ENCODE measurements at places on chromosomes 2 and 18.

GRCh38 chr2:23904692-23905091 lies 22.2 kb downstream of the ATAD2B start:
- H3K4me1 ChIP-seq: peaks cover 12% of the 10 kb centered on the region
- H3K36me3 ChIP-seq: peaks cover 7% of the 10 kb centered on the region
- DNase-seq: no peak
- no peaks in the 10 kb centered on the region for H3K27me3 ChIP-seq

GRCh38 chr2:211035548-211036185 lies 479.3 kb downstream of the CPS1 start:
- no peak for DNase-seq
- H3K36me3 ChIP-seq: no peaks in the 10 kb centered on the region
- H3K4me3 ChIP-seq: no peak overlapping the region
- peaks cover 2% of the 10 kb centered on the region for H3K4me1 ChIP-seq
- H3K27me3 ChIP-seq: no peaks in the 10 kb centered on the region

DNA sequence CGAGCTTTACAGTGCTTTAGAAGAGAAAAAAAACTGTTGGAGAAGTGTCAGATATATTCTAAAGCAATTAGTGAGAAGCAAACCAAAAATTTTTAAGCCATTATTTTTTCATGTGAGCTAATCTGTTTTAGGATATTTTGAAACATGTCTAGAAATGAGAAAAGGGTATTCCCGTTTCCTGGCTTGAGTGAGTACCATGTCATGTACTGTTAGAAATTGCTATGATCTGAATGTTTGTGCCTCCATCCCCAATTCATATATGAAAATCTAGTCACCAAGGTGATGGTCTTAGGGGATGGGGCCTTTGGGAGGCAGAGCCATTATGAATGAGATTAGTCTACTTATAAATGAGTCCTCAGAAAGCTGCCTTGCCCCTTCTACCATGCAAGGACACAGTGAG lies 493.3 kb upstream of the GCFC2 start:
- H3K27ac ChIP-seq: no peak overlapping the region
- no peaks in the 10 kb centered on the region for H3K36me3 ChIP-seq
- no peaks in the 10 kb centered on the region for H3K4me1 ChIP-seq
- no peak for DNase-seq

- no peak for DNase-seq
- H3K4me1 ChIP-seq: peaks cover 1% of the 10 kb centered on the region
- H3K27me3 ChIP-seq: no peaks in the 10 kb centered on the region
- H3K36me3 ChIP-seq: no peaks in the 10 kb centered on the region
These were observed 15.9 kb upstream of the RPL31 start for GRCh38 chr2:100986157-100986556.

- no peaks in the 10 kb centered on the region for H3K4me1 ChIP-seq
- no peaks in the 10 kb centered on the region for H3K27me3 ChIP-seq
- DNase-seq: no peak
- H3K4me3 ChIP-seq: no peak overlapping the region
- H3K27ac ChIP-seq: no peak overlapping the region
These were observed 70.2 kb upstream of the DSC1 start for GRCh38 chr18:31232775-31233424.

DNA sequence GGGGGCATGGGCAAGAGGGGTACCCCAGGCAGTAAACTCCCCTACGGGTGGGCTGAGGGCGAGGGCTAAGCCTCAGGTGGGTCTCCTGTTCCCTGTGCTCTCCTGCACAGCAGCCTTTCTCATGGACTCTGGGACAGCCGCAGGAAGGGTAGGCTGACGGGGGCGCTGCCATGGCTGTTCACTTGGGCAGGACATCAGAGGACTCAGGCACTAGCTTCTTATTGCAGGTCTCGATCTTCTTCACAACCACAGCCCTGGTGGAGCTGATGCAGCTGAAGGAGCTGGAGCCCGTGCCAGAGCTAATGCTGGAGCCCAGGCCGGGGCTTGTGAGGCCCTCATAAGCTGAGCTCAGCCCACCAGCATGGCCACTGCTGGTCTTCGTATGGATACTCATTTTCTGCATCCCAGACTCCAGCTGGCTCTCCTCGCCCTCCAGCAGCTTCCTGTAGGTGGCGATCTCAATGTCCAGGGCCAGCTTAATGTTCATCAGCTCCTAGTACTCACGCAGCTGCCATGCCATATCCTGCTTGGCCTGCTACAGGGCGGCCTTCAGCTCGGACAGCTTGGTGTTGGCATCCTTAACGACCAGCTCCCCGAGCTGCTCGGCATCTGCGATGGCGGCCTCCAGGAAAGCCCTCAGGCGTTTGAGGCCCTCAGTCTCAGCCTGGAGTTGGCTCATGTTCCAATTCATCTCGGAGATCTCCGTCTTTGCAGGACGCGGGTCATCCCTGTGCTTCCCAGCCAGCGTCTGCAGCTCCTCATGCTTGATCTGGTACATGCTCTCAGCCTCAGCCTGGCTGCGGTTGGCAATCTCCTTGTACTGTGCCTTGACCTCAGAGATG lies 359.8 kb upstream of the SETBP1 start:
- no peak overlapping the region for H3K27ac ChIP-seq
- DNase-seq: no peak
- no peaks in the 10 kb centered on the region for H3K36me3 ChIP-seq

GRCh38 chr2:10243926-10244270 lies 58.8 kb upstream of the HPCAL1 start:
- no peaks in the 10 kb centered on the region for H3K4me1 ChIP-seq
- no peak for DNase-seq

DNA sequence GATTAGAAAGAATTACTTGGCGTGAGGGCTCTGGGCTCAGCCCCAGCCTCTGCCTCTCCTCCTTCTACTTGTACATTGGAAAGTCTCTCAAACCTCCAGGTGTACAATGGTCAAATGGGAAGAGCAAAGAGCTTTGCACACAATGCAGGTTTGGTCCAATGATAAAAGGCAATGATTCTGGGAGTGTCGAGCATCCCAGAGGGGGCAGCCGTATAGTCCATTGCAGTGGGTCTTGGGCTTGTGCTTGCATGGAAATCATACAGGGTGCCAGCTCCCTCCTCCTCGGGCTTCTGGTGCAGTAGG lies 98.0 kb upstream of the NCK2 start:
- no peak overlapping the region for H3K4me3 ChIP-seq
- H3K27me3 ChIP-seq: no peaks in the 10 kb centered on the region
- no peaks in the 10 kb centered on the region for H3K4me1 ChIP-seq

DNA sequence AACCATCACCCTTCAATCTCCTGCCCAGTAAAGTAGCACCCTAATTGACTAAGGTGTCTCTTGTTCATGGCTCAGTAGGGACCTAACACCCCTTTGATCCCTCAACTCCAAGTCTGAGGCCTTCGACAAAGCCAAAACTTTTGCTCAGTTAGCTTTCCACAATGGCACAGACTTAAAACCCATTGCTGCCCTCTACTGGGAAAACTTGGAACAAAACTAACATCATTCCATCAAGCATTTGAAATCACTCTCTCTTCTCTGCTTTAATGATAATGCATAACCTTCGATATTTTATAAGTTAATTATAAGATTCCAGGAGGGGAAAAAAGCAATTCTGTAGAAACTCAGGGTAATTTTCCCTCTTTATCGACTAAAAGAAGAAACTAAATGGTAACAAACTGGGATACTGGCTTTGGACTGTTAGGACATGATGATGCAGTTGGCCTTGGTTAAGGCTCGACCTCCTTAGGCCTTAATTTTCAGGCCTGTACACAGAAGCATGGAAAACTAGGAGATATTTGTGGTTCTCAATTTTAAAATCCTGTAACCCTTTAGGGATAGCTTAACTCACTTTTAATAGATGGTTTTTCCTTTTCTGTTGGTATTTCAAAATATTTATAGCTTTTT lies 127.8 kb downstream of the STK39 start:
- no peaks in the 10 kb centered on the region for H3K27me3 ChIP-seq
- H3K4me1 ChIP-seq: peaks cover under 1% of the 10 kb centered on the region
- H3K27ac ChIP-seq: no peak overlapping the region
- H3K36me3 ChIP-seq: peaks cover 11% of the 10 kb centered on the region

- no peak for DNase-seq
- H3K4me1 ChIP-seq: peaks cover 2% of the 10 kb centered on the region
- no peaks in the 10 kb centered on the region for H3K36me3 ChIP-seq
- peaks cover 9% of the 10 kb centered on the region for H3K27me3 ChIP-seq
- no peak overlapping the region for H3K4me3 ChIP-seq
These were observed 15.4 kb downstream of the MAPRE3 start for GRCh38 chr2:26985807-26986206.

- no peaks in the 10 kb centered on the region for H3K4me1 ChIP-seq
- H3K27me3 ChIP-seq: peaks cover 20% of the 10 kb centered on the region
- H3K27ac ChIP-seq: no peak overlapping the region
- no peak overlapping the region for H3K4me3 ChIP-seq
- H3K36me3 ChIP-seq: no peaks in the 10 kb centered on the region
- no peak for DNase-seq
These were observed 53.4 kb upstream of the REV1 start for GRCh38 chr2:99543247-99543646.

DNA sequence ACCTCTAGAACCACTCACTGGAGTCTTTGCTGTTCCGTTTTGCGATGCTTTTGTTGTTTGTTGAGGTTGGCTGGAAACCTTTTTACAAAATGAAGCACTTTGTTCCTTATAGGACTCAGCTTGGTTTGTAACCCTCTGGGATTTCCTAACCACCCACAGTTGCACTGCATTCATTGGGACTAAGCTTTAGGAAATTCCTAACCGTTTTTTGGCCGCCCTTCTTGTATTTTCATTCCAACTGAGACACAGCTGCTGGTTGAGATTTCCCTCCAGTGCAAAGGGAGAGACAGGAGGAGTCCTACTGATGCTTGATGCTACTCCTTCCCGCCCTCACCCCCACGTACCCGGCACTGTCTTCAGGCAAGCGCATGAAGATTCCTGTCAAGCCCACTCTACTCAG lies 6.1 kb upstream of the DIPK1C start:
- no peak overlapping the region for H3K4me3 ChIP-seq
- no peak overlapping the region for H3K27ac ChIP-seq
- no peaks in the 10 kb centered on the region for H3K36me3 ChIP-seq
- H3K27me3 ChIP-seq: peaks cover 27% of the 10 kb centered on the region
- DNase-seq: no peak

GRCh38 chr18:42414756-42415454 lies 459.9 kb downstream of the PIK3C3 start:
- no peaks in the 10 kb centered on the region for H3K27me3 ChIP-seq
- no peaks in the 10 kb centered on the region for H3K4me1 ChIP-seq
- no peak overlapping the region for H3K27ac ChIP-seq
- no peak for DNase-seq
- no peaks in the 10 kb centered on the region for H3K36me3 ChIP-seq

GRCh38 chr2:66509326-66509811 lies 74.4 kb downstream of the MEIS1 start:
- H3K27ac ChIP-seq: no peak overlapping the region
- H3K27me3 ChIP-seq: peaks cover 3% of the 10 kb centered on the region
- H3K4me1 ChIP-seq: no peaks in the 10 kb centered on the region
- no peak for DNase-seq
- no peak overlapping the region for H3K4me3 ChIP-seq

GRCh38 chr18:8412117-8412516 lies 197.1 kb upstream of the RAB12 start:
- no peak overlapping the region for H3K4me3 ChIP-seq
- H3K36me3 ChIP-seq: no peaks in the 10 kb centered on the region
- no peaks in the 10 kb centered on the region for H3K4me1 ChIP-seq
- peaks cover 1% of the 10 kb centered on the region for H3K27me3 ChIP-seq

DNA sequence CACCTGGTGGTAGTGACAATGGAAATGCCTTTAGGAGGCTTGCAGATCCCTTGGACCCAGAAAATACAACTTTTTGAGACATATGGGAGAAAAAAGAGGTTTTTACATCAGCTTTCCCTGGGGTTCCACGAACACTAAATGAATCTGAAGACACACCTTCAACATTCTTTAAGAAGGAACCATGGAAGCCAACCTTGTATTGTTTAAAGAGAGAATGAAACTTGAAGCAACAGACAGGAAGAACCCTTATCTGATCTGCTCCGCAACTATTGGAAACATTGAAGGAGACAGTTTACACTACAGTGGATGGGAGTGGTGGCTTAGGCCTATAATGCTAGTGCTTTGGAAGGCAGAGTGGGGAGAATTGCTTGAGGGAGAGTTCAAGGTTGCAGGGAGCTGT lies 190.4 kb downstream of the LAMA1 start:
- DNase-seq: no peak
- no peaks in the 10 kb centered on the region for H3K27me3 ChIP-seq
- no peaks in the 10 kb centered on the region for H3K36me3 ChIP-seq
- H3K4me1 ChIP-seq: no peaks in the 10 kb centered on the region

DNA sequence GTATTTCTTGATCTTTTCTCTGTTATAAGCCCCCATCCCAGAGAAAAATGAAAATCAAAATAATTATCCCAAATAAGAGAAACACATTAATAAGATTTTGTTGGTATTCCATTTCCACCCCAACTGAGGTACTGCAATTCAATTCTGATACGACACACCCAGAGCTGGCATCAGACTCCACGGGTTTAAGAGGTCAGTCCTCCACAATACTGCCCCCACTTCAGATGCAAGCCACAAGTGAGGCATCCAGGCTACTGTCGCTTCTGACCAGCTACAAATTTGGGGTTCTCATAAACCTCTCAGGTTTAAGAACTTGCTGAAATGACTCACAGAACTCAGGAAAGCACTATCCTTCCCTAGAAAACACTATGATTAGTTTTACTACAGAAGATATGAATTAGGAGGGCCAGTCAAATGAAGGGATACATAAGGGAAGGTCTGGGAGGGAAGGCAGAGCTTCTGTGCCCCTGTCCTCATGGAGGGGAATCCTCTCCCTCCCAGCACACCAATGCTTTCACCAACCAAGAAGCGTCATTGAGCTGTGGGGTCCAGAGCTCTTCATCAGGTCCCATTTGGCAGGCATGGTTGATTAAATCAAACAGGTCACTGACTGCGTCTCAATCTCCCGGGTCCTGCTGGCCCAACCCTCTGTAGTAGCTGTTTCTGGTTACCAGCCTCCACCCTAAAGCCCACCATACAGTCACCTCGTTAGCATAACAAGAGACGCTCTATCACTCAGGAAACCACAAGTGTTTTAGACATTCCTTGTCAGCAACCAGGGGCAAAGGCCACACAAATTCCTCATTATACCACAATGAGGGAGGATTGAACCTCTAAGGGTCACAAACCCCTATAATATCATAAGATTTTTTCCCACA lies 46.2 kb downstream of the IWS1 start:
- peaks cover 28% of the 10 kb centered on the region for H3K36me3 ChIP-seq
- H3K4me1 ChIP-seq: peaks cover 3% of the 10 kb centered on the region
- H3K4me3 ChIP-seq: no peak overlapping the region
- DNase-seq: no peak
- no peaks in the 10 kb centered on the region for H3K27me3 ChIP-seq

DNA sequence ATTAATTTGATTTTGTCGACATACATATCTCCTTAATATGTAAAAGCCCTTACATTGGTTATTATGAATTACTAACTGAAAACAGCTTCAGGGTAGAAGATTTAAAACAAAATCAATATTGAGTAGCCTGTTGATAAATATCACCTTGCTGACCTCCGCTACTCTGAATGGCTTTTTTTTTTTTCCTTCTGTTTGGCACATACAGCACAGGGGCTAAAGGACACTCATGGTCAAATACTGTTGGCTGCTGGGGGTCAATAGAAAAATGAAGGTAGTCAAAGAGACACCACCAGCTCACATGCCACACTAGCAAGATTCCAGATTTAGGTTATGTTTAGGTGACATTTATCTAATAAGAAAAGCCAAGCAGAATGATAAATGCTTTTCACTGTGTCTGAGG lies 1642.4 kb upstream of the SLC39A10 start:
- no peaks in the 10 kb centered on the region for H3K36me3 ChIP-seq
- no peaks in the 10 kb centered on the region for H3K4me1 ChIP-seq

- peaks cover 30% of the 10 kb centered on the region for H3K4me1 ChIP-seq
- peaks cover 2% of the 10 kb centered on the region for H3K27me3 ChIP-seq
- peaks cover 3% of the 10 kb centered on the region for H3K36me3 ChIP-seq
- DNase-seq: no peak
- peak overlapping the region; percentile 84 for H3K27ac ChIP-seq
These were observed 318 bp upstream of the CDC42EP3 start for GRCh38 chr2:37671816-37672103.

Measured in activated naive CD8-positive, alpha-beta T cell treated with anti-CD3 and anti-CD28 coated beads, Interleukin-2, amount 10 ng/mL, durations not matched to agents 7 days and 5 days (primary cell).